ENCODE measurements at places on chromosomes 16 and 17.

DNA sequence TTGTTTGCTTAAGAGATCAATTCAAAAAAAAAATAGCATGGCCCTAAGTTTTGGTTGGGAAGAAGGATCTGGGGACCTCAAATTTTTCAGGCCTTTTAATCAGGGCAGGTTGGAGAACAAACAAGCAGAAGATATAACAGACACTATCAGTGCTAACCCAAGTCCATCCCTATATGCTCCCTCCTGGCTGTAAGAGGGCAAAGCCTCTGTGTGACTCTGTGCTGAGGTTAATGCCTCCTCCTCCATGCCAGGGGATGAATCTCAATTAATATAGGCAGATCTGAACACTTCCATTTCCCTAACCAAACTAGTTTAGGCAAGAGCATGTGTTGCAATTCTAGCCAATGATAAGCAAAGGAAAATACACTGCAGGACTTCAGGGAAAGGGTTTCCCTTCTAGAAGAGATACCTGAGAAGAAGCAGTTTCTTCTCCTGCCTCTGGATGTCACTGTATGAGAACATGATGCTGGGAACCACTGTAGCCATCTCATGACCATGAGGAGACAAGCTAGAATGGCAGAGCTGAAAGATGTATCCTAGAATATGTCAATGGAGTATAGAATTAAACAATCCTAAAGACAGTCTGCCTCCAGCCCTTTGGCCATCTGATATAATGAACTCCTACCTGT, 76.0 kb downstream of the CHD9NB start:
- peak; percentile 13 for DNase-seq

GRCh38 chr17:68710035-68710780, 109.0 kb upstream of the FAM20A start:
- peak; percentile 63 for DNase-seq

- DNase-seq, result no peak
Measured at GRCh38 chr17:81396722-81397313, 1.6 kb downstream of the BAHCC1 start.

DNA sequence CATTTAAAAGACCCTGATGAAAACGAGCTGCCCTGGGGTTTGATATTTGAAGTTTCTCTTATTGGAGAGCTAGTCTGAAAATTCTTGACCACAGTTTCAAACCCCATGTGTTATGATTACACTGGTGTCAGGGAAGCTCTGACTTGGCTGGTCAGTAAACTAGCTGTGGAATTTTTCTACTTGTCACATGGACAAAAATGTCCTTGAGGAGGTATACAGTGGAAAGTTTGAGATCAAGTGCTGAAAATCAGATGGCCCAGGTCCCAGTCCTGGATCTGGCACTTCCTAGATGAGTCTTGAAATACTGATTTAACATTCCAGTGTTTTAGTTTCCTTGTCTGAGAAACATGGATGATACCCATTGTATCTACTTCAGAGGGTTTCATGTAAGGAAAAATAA, 30.7 kb upstream of the SOX9 start:
- DNase-seq, result no peak

DNA sequence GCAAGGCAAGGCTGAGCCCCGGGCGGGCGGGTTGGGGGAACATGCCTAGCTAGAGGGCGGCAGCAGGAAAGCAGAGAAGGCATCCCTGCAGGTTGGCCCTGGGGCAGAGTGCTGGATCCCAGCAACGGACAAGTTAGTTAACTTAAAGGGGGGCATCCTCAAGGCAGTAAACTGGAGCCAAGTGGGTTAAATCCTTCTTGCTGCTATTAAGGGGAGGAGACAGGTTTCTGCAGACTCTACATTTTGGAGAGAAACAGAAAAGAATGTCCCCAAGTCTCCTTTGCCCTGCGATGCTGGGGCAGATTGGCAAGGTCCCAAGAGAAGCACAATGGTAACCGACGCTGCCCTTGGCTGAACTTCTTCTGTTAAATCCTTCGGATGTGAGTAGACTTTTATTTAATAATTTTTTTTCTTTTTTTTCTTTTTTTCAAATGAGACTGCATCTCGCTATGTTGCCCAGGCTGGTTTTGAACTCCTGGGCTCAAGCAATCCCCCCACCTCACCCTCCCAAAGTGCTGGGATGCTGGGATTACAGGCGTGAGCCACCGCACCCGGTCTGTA, 14.0 kb downstream of the ATP5PD start:
- DNase-seq, result no peak
